Endothelial cell of umbilical vein (primary cell): ENCODE measurements at places on chromosomes 11 and 22. TPM values are rescaled to one million over a fixed set of nuclear protein-coding genes. Genes with fewer than 3 reads are reported as not detected.

Gene CCDC81
- 0.25 and 0.57 TPM in 2 replicates for polyA plus RNA-seq

Gene MYEOV
- polyA plus RNA-seq = 3.8 TPM in 2 replicates

Gene HMOX1
- polyA plus RNA-seq = 69.1 and 77.4 TPM in 2 replicates

Gene MIOX
- not detected in 2 replicates for polyA plus RNA-seq

Gene CST6
- polyA plus RNA-seq = 2.2 and 2.5 TPM in 2 replicates

Gene DRICH1
- 0.25 and 0.29 TPM in 2 replicates for polyA plus RNA-seq

Gene SMIM35
- polyA plus RNA-seq = not detected in 2 replicates

Gene AQP11
- polyA plus RNA-seq = 0.55 and 0.72 TPM in 2 replicates

Gene CYP2D6
- 0.25 TPM in 2 replicates for polyA plus RNA-seq

Gene ART5
- polyA plus RNA-seq = not detected in 2 replicates

Gene THRSP
- not detected in 2 replicates for polyA plus RNA-seq

Gene DDTL
- polyA plus RNA-seq = 0.51 and 0.57 TPM in 2 replicates

Gene AGBL2
- polyA plus RNA-seq = 0.08 and 0.24 TPM in 2 replicates

Gene SCGB1D2
- not detected in 2 replicates for polyA plus RNA-seq

Gene ZP1
- not detected in 2 replicates for polyA plus RNA-seq

Gene KCNJ5
- 0.03 TPM in 1 of 2 replicates, not detected in the other for polyA plus RNA-seq

Gene BACE1-AS
- polyA plus RNA-seq = 8.1 and 9.3 TPM in 2 replicates

Gene C11orf86
- not detected in 2 replicates for polyA plus RNA-seq

Gene NXPE4
- polyA plus RNA-seq = not detected in 2 replicates

Gene GRIK4
- 0.81 and 1.1 TPM in 2 replicates for polyA plus RNA-seq

Gene FAM118A
- polyA plus RNA-seq = 19.2 and 25.6 TPM in 2 replicates

Gene SYTL2
- 0.19 and 1.4 TPM in 2 replicates for polyA plus RNA-seq

Gene ALX4
- not detected in 2 replicates for polyA plus RNA-seq

Gene OR4C12
- polyA plus RNA-seq = not detected in 2 replicates

Gene SLC22A8
- not detected in 2 replicates for polyA plus RNA-seq

Gene RBMXL2
- 0.24 and 0.25 TPM in 2 replicates for polyA plus RNA-seq

Gene GRM5
- polyA plus RNA-seq = 0.10 TPM in 2 replicates
